H1 (cell line): ENCODE measurements at places on chromosomes 11 and 22. TPM values are rescaled to one million over a fixed set of nuclear protein-coding genes. Genes with fewer than 3 reads are reported as not detected.

Gene FGF4
- total RNA-seq: 2.0 TPM in 2 replicates

Gene SLC7A4
- total RNA-seq: 0.27 TPM in 1 of 2 replicates, not detected in the other

Gene MYO7A
- total RNA-seq: 1.9 and 2.4 TPM in 2 replicates

Gene OR8A1
- not detected in 2 replicates for total RNA-seq

Gene POLDIP3
- total RNA-seq: 77.3 and 84.6 TPM in 2 replicates

Gene PATE2
- total RNA-seq: not detected in 2 replicates

Gene FHIP1B
- 16.8 TPM in 2 replicates for total RNA-seq

Gene MB
- not detected in 2 replicates for total RNA-seq

Gene UBQLN3
- total RNA-seq: not detected in 2 replicates

Gene SGSM1
- 5.2 and 5.4 TPM in 2 replicates for total RNA-seq

Gene TRIM48
- not detected in 2 replicates for total RNA-seq

Gene KRTAP5-8
- not detected in 2 replicates for total RNA-seq
